ENCODE measurements at places on chromosomes 11 and 22.
A peak's percentile ranks its signal among the peaks of the same experiment; 100 is the strongest.

- DNase-seq: no peak
These were observed 437.7 kb downstream of the BUD13 start for GRCh38 chr11:116335078-116335477.

- DNase-seq: no peak
These were observed 44.1 kb upstream of the E2F8 start for GRCh38 chr11:19284881-19285280.

GRCh38 chr22:46060292-46061123 is 83.5 kb upstream of the WNT7B start:
- DNase-seq: no peak

GRCh38 chr11:35647421-35648093 is 15.0 kb upstream of the TRIM44 start:
- no peak for DNase-seq

GRCh38 chr22:32469799-32470212 is 4.8 kb upstream of the FBXO7 start:
- no peak for DNase-seq

GRCh38 chr11:118084247-118084646 is 2.5 kb downstream of the SMIM35 start:
- DNase-seq: no peak

GRCh38 chr11:75655605-75656004 is 13.2 kb downstream of the MAP6 start:
- peak; percentile 14 for DNase-seq

DNA sequence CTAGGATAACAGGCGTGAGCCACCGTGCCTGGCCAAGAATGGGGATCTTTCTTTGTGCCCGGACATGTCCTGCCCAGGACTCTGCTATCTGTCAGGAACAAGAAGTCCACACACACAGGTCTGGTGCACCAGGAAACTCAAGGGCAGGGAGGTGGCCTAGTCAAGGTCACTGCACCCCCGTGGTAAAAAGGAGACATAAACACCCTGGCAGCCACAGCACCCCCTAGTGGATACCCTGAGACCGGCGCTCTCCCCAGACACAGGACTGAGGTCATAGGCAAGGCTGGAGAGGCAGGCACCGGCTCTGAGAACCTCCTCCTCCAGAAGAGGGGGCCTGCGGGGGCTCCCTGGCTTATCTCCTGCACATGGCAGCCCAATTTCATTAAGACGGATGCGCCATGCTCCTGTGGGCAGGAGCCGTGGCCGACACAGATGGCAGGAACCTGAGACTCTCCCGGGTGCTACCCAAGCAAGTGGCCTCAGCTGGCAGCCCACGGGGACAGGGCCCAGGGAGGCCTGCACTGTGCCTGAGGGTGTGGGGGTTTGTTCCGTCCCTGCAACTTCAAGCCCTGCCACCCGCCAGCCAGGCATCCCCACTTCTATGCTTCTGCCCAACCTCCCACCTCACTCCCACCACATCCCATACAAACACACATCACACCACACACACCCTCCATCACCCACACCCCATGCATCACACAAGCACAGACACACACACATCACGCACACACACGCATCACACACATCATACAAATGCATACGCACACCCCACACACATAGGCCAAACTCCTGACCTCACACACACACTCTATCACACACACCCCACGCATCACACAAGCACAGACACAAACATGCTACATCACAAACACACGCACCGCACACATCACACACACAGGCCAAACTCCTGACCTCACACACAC is 19.6 kb downstream of the MACROD1 start:
- peak; percentile 83 for DNase-seq

- DNase-seq: no peak
These were observed 66.8 kb downstream of the PRR5L start for GRCh38 chr11:36362902-36363301.

GRCh38 chr11:45145379-45146071 is 914 bp upstream of the PRDM11 start:
- peak; percentile 20 for DNase-seq

- DNase-seq: no peak
These were observed 33.0 kb upstream of the MYOD1 start for GRCh38 chr11:17686231-17686980.

- no peak for DNase-seq
These were observed 1445.5 kb downstream of the BRD1 start for GRCh38 chr22:48382197-48382596.

DNA sequence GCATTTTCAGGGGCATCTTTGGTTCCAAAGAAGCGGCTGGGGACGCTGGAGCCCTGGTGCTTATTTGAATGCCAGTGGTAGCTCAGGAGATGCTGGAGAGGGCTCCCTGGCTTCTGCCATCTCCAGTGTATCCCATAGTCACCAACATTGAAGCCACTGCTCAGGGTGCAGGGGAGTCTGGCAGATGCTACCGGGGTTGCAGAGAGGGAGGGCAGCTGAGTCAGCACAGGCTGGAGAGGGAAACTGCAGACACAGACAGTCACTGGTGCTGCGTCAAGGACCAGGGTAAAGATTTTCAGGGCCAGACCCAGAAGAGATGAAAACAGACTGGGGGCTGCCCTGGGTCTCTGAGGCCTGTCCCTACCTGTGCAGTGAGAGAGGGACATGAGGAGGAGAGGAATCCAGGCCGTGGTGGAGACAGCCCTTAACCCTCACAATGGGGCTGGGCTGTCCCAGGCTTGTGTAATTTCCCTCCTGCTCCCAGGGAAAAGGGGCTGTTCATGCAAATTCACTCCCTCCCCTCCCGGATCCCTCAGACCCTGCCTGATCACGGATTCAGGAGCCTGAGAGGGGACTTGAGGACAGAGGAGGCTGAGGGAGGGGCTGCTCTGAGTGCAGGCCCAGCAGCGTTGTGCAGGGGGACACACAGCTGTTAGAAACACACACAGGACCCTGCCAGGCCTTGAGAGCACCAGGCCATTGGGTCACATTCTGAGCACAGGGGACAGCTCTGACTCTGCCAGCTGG is 126.9 kb upstream of the GRK3 start:
- no peak for DNase-seq

DNA sequence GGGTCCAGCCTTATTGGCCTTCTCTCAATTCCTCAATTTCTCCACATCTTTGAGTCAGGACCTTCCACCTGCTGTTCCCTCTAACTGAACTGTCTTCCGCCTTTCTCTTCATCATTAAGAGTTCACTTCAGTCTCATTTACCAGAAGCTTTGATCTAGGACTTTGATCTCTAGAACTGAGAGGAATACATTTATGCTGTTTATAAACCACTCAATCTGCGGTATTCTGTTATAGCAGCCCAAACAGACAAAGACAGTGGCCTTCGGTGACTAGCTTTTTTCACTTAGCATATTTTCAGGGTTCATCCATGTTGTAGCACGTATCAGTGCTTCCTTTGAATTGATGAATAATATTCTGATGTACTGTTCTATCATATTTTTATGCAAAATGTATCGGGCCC is 10.5 kb downstream of the CLPB start:
- no peak for DNase-seq

DNA sequence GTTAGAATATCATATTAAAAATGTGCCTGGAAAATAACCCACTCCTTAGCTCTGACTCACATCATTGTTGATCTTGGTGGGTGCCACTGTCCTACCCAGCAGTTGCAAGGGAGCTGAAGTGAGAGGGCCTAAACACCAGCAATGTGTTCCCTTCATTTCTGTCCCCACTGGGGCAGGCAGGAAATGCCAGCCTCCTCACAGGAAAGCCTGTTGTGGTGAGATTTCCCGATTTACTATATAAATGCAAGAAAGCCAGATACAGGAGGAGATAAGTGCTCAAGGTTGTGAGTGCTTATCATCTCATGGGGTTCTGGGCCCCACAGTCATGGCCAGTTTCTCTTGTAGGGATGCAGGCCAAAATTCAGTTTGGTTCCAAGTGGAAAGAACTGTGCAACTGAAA is 15.8 kb upstream of the FLI1 start:
- DNase-seq: no peak

DNA sequence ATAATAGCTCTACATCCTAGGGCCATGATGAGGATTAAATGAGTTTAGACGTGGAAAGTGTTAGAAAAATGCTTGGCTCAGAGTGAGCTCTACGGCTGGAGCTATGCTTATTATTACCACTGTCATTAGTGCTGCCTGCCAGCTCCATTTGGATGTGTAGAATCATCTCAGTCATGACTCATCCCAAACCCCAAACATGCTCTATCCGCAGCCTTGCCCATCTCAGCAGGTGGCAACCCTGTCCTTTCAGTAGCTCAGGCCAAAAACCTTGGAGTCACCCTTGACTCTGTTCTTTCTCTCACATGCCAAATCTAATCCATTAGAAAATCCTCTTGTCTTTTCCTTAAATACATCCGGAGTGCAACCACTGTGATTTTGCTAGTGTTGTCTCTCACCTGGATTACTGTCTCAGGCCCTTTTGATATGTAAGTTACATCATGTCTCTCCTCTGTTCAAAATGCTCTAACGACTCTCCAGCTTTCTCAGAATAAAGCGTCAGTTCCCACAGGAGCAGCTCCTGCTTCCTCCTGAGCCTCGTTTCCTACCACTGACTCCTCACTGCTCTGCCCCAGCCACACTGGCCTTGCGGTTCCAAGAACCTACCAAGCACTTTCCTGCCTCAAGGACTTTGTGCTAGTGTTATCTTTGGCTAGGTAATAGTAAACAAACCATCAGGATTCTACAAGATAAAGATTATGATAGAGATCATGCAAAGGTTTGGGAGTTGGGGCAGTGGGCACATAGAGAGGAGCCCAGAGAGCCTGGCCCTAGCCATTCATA is 10.5 kb upstream of the CHRM1 start:
- no peak for DNase-seq

GRCh38 chr22:32208681-32209080 is 3.8 kb upstream of the RFPL2 start:
- no peak for DNase-seq

GRCh38 chr11:134527382-134528243 is 115.6 kb upstream of the B3GAT1 start:
- DNase-seq: no peak

DNA sequence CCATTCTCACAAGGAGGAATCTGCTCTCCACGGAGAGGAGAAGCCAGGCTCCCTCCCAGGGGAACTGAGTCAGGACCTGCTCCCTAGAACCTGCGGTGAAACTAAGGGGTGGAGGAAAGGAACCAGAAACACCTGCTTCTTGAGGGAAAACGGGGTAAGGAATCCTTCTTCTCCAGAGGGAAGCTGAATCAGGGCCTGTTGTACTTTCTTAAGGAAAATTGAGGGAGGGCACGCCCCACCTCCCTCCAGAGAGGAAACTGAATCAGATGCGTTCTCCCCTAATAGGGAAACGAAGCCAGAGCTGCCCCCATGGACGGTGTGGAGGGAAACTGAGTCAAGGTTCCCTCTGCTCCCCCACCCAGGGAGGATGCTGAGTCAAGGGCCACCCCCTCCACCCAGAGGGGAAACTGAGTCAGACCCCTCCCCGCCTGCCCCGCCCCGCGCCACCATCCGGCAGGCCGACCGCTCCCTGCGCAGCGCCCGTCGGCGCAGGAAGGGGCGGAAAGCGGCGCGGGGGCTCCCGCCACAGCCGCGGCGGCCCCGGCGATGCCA is 393 bp downstream of the RELA start:
- no peak for DNase-seq

DNA sequence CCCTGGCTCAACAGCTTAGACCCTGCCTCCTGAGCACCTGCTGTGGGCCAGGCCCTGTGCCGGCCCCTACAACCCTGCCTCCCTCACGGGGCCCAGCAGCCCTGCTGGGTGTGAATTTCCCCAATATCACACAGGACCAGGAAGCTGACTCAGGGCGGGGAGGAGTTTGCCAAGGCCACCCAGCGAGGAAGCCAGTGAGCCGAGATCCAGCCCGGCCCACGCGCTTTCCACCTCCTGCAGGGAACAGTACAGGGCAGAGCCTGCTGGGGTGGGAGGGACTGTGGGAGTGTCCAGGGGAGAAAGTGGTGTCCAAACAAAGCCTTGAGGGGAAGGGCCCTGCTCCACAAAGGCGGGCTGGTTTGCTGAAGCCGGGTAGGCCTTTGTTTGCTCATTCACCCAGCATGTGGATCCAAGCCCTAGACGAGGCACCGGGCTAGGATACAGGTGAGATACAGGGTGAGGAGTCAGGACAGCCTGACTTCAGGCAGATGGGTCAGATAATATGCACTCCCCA is 26.8 kb downstream of the RPL3 start:
- DNase-seq: no peak

DNA sequence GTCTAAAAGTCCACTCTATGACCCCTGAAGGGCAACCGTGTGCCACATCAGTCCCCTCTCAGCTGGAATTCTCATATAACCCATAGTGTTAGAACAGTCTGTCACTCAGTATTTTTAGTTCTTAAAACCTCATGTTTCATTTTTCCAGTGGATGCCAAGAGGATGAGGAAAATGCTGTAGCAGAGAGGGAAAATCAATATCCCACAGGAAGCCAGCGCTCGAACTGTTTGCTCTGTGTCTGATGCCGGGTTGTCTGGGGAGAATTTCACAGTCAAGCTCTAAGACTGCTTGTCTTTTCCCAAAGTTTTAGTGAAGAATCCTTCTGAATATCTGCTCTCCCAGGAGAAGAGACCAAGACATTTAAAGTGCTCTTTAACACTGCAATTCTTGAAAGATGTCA is 360.9 kb downstream of the OPCML start:
- no peak for DNase-seq

DNA sequence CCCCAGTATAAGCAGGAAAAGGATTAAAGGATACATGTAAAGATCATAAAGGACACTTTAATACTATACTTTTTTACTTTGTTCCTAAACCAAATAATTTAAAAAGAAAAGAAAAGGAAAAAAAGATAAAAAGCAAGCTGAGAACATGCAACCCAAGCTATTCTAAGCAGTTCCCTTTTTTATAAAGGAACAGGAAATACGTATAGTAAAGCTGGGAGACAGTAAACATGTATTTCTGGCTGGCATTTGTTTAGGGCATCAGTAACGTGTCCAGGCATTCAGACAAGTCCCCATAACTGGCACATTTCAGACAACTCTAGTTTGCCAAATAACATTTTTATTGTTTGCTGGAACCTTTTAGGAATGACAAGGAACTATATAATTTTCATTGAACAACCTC is 24.9 kb downstream of the BCO2 start:
- no peak for DNase-seq

- DNase-seq: no peak
These were observed 58.3 kb downstream of the TMPRSS5 start for GRCh38 chr11:113647856-113648255.

- no peak for DNase-seq
These were observed 590 bp downstream of the NNMT start for GRCh38 chr11:114296605-114297372.

- no peak for DNase-seq
These were observed 51.6 kb upstream of the APOA1 start for GRCh38 chr11:116888884-116889549.

DNA sequence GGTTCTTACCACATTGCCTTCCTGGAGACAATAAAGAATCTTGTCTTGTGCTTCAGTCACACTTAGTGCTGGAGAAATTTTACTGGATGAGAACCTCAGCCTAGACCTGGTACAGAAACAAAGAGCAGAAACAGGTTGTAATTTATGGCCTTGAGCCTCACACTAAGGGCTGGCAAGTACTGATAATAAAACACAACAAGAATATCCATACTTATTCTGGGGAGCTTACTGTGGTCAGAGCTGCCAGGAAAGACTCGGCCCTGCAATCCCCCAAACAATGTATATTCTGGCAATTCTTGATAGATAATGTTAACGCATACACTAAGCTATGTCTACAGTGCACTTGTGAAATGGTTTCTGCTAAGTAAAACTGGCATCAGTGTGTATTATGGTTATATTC is 9.7 kb downstream of the SNX19 start:
- no peak for DNase-seq

GRCh38 chr11:6567371-6567745 is 36.1 kb downstream of the RRP8 start:
- peak; percentile 11 for DNase-seq
